ENCODE measurements at places on chromosomes 5 and 9. TPM values are rescaled to one million over a fixed set of nuclear protein-coding genes. Genes with fewer than 3 reads are reported as not detected.
A peak's percentile ranks its signal among the peaks of the same experiment; 100 is the strongest.

GRCh38 chr9:33080534-33080933 is 4.1 kb upstream of the SMU1 start:
- no peak overlapping the region for H3K4me3 ChIP-seq
- no peak overlapping the region for H3K27ac ChIP-seq
- DNase-seq = no peak
- H3K27me3 ChIP-seq = no peaks in the 10 kb centered on the region

PIP5KL1 gene
- 0.79 TPM for polyA plus RNA-seq

GRCh38 chr9:99465231-99465907 is 243.3 kb downstream of the SEC61B start:
- no peaks in the 10 kb centered on the region for H3K36me3 ChIP-seq
- no peak overlapping the region for H3K27ac ChIP-seq
- no peak for DNase-seq
- H3K4me3 ChIP-seq = no peak overlapping the region
- H3K27me3 ChIP-seq = no peaks in the 10 kb centered on the region

OSMR gene
- 5.9 TPM for polyA plus RNA-seq

- no peak overlapping the region for H3K4me3 ChIP-seq
- no peak overlapping the region for H3K27ac ChIP-seq
- no peaks in the 10 kb centered on the region for H3K36me3 ChIP-seq
- H3K27me3 ChIP-seq = no peaks in the 10 kb centered on the region
- no peaks in the 10 kb centered on the region for H3K4me1 ChIP-seq
Measured at GRCh38 chr5:120158211-120158610, 305.9 kb upstream of the PRR16 start.

- H3K27me3 ChIP-seq = no peaks in the 10 kb centered on the region
- no peak overlapping the region for H3K27ac ChIP-seq
- H3K4me3 ChIP-seq = no peak overlapping the region
- DNase-seq = no peak
Measured at GRCh38 chr5:126589536-126590297, 5.3 kb downstream of the ALDH7A1 start.

DNA sequence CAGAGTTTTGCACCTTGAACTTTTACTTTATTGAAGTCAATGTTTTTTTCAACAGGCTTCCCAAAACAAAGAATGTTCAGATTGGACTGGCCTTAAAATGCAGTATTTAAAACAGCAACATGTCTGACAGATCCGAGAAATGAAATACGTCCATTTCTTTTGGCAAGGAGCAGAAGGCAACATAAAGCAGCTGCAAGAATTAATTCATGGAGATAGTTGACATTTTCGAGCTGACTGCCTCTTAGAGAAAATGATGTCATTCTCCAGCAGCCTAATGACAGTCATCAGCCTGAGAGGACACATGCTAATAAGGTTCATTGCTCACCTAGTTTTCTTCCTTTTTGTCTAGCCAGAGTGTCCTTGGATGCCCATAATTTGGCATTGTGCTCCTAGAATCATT is 232.2 kb upstream of the SEMA6A start:
- no peaks in the 10 kb centered on the region for H3K27me3 ChIP-seq
- no peaks in the 10 kb centered on the region for H3K36me3 ChIP-seq

DNA sequence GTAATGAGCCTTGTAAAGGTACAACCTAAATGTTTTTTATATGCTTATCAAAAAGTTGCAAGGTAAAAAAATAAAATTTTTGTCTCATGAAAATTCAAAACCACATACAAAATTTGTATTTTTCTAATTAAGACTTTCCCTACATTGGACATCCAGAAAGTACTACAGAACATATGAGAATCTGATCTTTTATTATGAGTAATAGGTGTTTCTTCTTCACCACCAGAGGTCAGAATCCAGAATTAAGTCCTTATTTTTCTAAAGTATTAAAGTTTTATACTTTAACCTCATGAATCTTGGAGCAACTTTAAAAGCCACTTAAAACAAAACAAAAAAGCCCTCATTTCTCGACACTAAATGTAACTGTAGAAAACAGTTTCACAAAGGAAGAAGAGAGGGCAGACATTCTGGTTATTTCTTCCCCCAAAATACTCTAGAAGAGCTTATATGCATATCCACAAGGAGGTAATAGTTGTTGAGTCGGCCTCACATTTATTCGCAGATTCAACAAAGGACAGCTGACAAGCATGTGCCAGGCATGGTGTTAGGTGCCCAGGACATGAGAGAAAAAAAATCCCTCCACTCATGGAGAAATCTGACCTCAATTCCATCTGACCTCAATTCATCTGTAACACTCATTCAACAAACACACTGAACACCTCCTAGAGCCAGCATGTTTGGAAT is 69.3 kb downstream of the MLLT3 start:
- H3K27ac ChIP-seq = no peak overlapping the region
- no peaks in the 10 kb centered on the region for H3K36me3 ChIP-seq
- H3K4me3 ChIP-seq = no peak overlapping the region
- no peaks in the 10 kb centered on the region for H3K27me3 ChIP-seq
- H3K4me1 ChIP-seq = peaks cover 8% of the 10 kb centered on the region

DNA sequence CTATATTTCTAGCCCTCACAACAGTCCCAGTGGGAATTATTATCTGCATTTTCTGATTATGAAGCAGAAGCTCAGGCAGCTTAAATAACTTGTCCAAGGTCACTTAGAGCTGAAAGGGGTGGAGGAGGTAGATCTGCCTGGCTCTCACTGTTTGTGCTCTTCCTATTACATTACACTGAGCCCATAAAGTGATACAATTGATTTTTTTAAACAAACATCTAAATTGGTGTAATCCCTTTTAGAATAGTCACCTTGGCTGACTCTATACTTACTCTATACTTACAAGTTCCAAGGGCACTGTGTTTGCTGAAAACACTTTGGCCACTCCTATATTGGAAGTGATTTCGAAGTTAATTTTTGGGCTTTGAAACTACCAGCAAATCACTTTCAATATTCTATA is 144.7 kb downstream of the APBA1 start:
- H3K27me3 ChIP-seq = no peaks in the 10 kb centered on the region
- DNase-seq = no peak
- no peak overlapping the region for H3K4me3 ChIP-seq
- no peaks in the 10 kb centered on the region for H3K4me1 ChIP-seq

SPOCK1 gene
- polyA plus RNA-seq = 6.3 TPM

- no peak overlapping the region for H3K4me3 ChIP-seq
- H3K27me3 ChIP-seq = no peaks in the 10 kb centered on the region
- H3K27ac ChIP-seq = no peak overlapping the region
- H3K4me1 ChIP-seq = peaks cover 5% of the 10 kb centered on the region
- no peak for DNase-seq
- H3K36me3 ChIP-seq = no peaks in the 10 kb centered on the region
Measured at GRCh38 chr5:158589939-158590338, 509.8 kb downstream of the EBF1 start.

TMEM245 gene
- polyA plus RNA-seq = 62.0 TPM

PCA3 gene
- 0.97 TPM for polyA plus RNA-seq

PCDHA8 gene
- 0.43 TPM for polyA plus RNA-seq

OR2S2 gene
- polyA plus RNA-seq = not detected

BRINP1 gene
- 0.67 TPM for polyA plus RNA-seq

DNA sequence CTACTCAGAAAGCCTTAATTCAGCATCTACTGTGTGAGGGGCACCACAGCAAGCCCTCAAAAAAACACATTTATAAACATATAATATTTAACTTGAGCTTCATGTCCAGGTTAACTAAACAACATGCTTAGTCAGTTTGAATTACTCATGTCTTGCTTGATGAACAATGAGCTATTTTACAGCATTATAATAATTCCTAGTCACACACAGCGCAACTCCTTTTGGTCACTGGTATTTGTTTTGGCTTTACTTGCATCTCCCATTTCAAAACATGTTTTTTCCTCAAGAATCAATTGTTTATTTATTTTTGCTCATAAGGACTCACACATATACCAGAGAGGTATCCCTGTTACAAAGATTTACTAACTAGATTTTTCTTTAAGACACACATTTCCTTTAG is 616.7 kb upstream of the DAB2 start:
- no peaks in the 10 kb centered on the region for H3K36me3 ChIP-seq
- peaks cover 7% of the 10 kb centered on the region for H3K4me1 ChIP-seq
- H3K27ac ChIP-seq = no peak overlapping the region
- DNase-seq = no peak

DNA sequence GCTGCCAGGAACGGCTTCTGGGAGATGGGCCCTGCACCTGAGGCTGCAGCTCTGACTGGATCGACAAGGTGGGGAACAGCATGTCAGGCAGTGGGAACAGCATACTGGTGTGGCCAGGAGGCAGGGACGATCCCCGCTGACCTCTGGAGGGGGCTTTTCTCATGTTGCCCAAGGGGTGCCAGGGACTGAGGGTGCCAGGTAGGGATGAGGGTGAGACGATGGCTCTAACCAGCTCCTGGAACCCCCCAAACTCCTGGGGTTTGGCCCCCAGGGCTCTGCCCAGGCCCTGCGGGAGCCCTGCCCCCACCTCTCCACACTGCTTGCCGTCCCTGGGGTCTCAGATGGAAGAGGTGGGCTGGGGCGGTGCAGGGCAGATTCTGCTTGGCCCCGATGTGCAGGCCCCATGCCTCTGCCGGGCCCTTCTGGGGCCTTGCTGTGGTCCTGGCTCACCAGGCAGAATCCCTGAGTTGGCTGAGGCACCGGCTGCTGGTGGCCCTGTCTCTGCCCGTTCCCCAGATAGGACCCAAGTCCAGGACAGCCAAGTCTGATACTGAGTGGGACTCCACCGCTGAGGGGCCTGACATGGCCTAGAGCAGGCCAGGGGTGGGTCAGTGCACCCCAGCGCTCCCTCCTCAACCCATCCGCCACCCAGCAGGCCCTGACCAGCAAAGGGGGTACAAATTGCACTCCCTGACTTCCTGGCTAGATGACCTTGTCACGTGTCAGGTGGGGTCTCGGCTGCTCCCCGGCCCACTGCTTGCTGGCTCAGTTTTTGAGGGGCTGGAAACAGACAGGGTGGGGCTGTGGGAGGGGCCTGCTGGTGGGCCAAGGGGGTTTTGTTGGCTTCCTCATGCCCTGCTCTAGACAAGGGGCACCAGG is 28.4 kb upstream of the RNF130 start:
- no peak for DNase-seq
- H3K4me1 ChIP-seq = no peaks in the 10 kb centered on the region
- H3K4me3 ChIP-seq = no peak overlapping the region
- H3K27me3 ChIP-seq = no peaks in the 10 kb centered on the region
- H3K36me3 ChIP-seq = no peaks in the 10 kb centered on the region

GRCh38 chr5:172602783-172603231 is 38.3 kb upstream of the NEURL1B start:
- H3K4me3 ChIP-seq = no peak overlapping the region
- no peaks in the 10 kb centered on the region for H3K36me3 ChIP-seq
- DNase-seq = no peak
- H3K4me1 ChIP-seq = peaks cover 10% of the 10 kb centered on the region
- H3K27me3 ChIP-seq = no peaks in the 10 kb centered on the region
- peak overlapping the region; percentile 75 for H3K27ac ChIP-seq

DNA sequence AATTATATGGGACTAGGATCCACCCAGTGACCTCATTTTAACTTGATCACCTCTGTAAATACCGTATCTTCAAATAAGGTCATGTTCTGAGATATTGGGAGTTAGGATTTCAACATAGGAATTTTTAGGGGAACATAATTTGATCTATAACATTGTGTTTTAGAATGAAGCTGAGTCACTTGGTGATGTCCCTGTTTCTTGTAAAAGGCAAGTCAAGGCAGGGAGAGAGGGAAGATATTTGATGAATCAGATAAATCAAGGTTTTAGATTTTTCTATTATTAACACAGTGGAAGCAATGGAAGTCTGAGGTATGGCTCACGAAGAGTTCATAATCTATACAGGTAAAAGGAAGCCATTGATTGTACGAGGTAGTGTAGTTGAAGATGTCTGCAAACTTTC is 11.8 kb upstream of the GPR151 start:
- DNase-seq = no peak
- peaks cover 7% of the 10 kb centered on the region for H3K27me3 ChIP-seq
- no peak overlapping the region for H3K4me3 ChIP-seq
- H3K36me3 ChIP-seq = no peaks in the 10 kb centered on the region
- no peaks in the 10 kb centered on the region for H3K4me1 ChIP-seq

GRCh38 chr5:173885475-173886010 is 2.6 kb upstream of the CPEB4 start:
- H3K4me3 ChIP-seq = no peak overlapping the region
- peaks cover 4% of the 10 kb centered on the region for H3K36me3 ChIP-seq
- peak overlapping the region; percentile 90 for H3K27ac ChIP-seq
- DNase-seq = peak; percentile 86
- peaks cover 43% of the 10 kb centered on the region for H3K4me1 ChIP-seq

DNA sequence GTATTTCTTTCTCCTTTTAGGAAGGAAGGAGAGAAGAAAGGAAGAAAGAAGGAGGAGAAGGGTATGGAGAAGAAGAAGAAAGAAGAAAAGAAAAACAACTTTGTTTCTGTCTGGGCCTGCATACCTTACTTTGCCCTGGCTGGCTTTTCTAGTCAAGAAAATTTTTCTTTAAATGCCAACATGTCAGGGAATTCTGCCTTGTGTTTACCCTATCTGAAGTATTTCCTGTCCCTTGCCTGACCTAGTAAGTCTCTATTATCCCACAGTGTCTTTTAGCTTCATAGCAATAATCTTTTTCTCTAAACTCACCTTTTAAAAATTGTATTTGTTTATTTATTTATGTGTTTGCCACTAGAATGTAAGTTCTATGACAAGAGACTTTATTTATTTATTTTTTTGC is 1864.1 kb downstream of the EFNA5 start:
- DNase-seq = no peak
- no peaks in the 10 kb centered on the region for H3K36me3 ChIP-seq
- H3K4me3 ChIP-seq = no peak overlapping the region

DNA sequence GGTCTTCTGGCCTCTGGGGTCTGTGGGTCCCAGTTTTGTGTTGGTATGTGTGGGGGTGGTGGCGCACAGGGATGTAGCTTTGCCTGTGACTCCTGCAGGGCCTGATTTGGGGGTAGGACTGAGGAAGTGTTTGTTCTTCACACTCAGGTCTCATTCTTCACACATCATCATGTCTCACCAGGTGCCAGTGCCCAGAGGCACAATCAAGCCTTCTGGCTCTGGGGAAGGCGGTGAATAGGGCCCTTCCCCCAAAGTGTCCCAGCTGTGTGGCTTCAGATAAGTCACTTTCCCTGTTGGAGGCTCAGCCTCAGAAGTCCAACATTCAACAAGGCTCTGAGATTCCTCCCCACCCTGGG is 5.1 kb downstream of the DBN1 start:
- H3K4me1 ChIP-seq = peaks cover 9% of the 10 kb centered on the region
- H3K36me3 ChIP-seq = peaks cover 30% of the 10 kb centered on the region
- H3K27me3 ChIP-seq = peaks cover 13% of the 10 kb centered on the region
- H3K4me3 ChIP-seq = no peak overlapping the region
- DNase-seq = no peak
- no peak overlapping the region for H3K27ac ChIP-seq

CTNND2 gene
- polyA plus RNA-seq = 2.8 TPM
